ENCODE measurements at places on chromosomes 7 and 10. TPM values are rescaled to one million over a fixed set of nuclear protein-coding genes. Genes with fewer than 3 reads are reported as not detected.
A peak's percentile ranks its signal among the peaks of the same experiment; 100 is the strongest.

- DNase-seq, result no peak
Measured at GRCh38 chr7:72313906-72314305, 98.2 kb downstream of the CALN1 start.

DNA sequence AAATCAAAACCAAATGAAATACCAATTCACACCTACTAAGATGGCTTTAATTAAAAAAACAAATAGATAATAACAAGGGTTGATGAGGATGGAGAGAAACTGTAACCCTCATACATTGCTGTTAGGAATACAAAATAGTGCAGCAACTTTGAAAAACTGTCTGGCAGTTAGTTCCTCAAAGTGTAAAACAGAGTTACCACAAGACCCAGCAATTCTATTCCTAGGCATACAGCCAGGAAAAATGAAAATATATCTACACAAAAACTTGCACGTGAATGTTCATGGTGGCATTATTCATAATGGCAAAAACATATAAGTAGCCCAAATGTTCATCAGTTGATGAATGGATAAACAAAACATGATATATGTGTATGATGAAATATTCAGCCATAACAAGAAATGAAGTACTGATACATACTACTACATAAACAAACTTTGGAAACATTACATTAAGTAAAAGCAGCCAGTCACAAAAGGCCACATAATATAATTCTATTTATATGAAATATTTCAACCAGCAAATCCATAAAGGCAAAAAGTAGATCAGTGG lies 83.5 kb downstream of the BRAF start:
- no peak for DNase-seq

GRCh38 chr7:17422966-17423365 lies 124.5 kb downstream of the AHR start:
- DNase-seq, result no peak

DNA sequence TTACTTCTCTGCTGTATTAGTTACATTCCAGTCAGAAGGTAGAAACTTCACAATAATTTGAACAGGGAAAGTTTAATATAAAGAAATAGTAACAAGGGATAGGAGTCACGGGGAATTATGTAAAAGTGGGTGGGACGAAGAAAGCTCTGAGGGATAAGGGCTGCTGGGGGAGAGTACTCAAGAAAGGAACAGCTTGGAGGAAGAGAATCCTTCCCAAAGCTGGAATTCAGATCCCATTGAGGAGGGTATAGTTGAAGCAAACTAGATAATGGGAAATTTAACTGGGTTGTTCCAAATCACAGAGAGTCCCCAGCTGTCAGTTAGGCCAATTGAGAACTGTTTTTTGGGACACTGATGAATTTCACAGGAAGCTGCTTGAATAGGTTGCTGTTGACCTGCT lies 53.2 kb upstream of the MACC1 start:
- no peak for DNase-seq

DNA sequence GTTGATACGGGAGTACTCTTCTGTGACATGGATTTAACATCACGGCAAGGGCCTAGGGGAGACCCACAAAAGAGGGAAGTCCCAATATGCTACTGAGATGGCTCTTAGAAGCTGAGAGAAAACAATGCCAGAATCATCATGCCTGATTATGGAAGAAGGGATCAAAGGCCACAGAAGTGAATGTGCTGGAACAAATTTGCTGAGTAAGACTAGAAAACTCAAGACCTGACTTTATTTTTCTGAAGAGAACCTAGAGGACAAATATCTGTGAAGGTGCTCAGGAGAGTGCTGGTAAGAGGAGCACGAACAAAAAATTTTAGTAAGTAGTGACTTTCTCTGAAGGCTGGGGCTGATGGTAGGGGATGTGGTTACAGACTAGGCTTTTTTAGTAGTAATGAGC lies 277.0 kb downstream of the ZEB1 start:
- no peak for DNase-seq

GRCh38 chr7:24812305-24812945 lies 55.2 kb upstream of the GSDME start:
- DNase-seq, result peak; percentile 44

Gene IDI2
- total RNA-seq, result not detected

Gene AFAP1L2
- total RNA-seq, result 2.5 TPM

Gene CHST15
- total RNA-seq, result 0.67 TPM

Gene CTAGE8
- 0.36 TPM for total RNA-seq
